Chondrocyte (in vitro differentiated cells): ENCODE measurements at places on chromosomes 1 and 21.

DNA sequence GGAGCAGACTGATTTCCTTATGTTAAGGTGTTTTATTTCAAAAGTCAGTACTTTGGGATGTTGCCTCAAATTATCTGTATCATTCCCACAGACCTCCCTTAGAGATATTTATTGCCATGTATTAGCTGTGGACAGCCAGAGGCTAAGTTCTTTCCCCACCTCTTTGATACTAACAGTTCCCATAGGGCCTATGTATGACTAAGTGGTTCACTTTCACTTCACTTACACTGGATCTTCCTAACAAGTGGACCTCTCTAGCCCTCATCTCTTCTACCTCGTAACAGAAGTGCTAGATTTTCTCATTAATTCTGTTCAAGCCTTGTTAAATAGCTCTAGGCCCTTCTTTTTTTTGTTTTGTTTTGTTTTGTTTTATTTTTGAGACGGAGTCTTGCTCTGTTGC is 6.2 kb downstream of the TRAF5 start:
- H3K36me3 ChIP-seq: no peaks in the 10 kb centered on the region
- no peak for DNase-seq
- no peak overlapping the region for H3K4me3 ChIP-seq
- no peaks in the 10 kb centered on the region for H3K27me3 ChIP-seq

DNA sequence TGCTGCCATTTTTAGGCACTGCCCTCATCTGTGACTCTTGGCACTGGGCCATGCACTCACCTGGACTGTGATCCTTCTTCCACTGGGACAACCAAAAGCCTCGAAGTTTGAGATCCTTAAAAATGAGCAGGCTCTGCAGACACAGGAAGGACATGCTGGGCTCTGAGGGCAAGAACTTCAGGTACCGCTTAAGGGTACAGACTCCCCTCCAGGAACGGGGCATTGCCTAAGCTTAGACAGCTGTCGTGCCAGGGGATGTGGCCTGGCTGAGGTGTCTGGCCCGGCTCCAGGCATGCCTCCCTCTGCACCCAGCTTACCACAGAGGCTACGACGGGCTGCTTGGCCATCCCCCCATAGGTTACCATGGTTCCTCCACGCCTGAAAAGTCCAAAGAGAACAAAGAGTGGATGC is 14.2 kb upstream of the SRSF4 start:
- peaks cover 9% of the 10 kb centered on the region for H3K36me3 ChIP-seq
- peak; percentile 47 for DNase-seq

DNA sequence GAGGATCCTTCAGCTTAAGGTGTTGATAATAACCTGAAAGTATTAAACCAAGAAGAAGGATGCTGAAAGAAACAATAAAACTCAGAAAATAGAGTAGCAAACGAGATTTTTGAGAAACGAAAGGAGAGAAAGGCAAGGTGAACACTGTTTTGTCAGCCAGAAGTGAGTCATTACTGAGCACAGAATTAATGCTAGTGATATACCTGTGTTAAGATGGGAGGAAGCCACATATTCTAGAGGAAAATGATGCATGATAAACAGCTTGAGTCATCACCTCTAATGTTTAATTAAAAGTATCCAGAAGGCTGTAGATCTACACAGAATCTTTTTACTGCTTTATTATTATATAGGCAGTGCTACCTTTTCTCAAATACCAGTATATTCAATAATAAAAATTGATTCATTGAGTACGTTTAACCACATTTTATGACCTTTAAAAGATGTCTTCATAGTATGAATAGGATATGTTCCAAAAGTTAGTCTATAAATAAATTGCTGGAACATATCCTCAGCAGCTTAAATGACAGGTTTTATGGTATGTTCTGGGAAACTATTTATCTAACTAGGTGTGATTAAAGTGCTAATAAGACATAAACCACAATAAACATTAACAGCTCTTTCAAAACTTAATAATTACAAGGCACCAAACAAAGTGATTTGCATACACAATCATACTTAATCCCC is 10.3 kb downstream of the SH3GLB1 start:
- peaks cover 2% of the 10 kb centered on the region for H3K36me3 ChIP-seq
- peak overlapping the region; percentile 49 for H3K27ac ChIP-seq
- H3K4me3 ChIP-seq: no peak overlapping the region
- H3K4me1 ChIP-seq: peaks cover 50% of the 10 kb centered on the region

DNA sequence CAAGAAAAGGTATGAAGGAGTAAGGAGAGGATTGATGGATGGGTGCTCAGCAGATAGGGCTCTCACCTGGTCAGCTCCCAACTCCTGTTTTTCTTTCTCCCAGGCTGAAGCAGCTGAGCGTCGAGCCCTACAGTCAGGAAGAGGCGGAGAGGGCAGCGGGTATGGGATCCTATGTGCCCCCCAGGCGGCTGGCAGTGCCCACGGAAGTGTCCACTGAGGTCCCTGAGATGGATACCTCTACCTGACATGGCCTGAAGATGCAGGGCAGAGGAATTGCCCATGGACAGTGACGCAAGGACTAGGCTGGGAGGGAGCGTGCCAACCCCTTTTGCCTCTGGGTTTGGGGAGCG is 739 bp downstream of the ZNF593 start:
- H3K4me3 ChIP-seq: peak overlapping the region; percentile 88
- no peaks in the 10 kb centered on the region for H3K27me3 ChIP-seq
- H3K4me1 ChIP-seq: peaks cover 11% of the 10 kb centered on the region
- peak overlapping the region; percentile 82 for H3K27ac ChIP-seq
- DNase-seq: no peak

DNA sequence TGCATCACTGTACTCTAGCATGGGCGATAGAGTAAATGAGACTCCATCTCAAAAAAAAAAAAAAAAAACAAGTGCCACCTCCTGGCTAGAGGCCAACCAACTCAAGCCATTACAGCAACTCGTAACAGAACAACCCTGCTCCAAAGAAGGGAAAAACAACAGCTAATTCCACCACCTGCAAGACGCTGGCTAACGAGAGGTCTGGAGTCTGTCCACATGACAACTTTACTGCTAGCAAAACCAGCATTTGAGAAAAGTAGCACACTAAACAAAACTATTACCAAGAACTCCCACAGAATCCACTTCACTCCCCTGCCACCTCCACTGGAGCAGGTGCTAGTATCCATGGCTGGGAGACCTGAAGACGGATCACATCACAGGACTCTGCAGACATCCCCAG is 24.1 kb upstream of the EGLN1 start:
- no peak for DNase-seq
- no peak overlapping the region for H3K4me3 ChIP-seq
- H3K4me1 ChIP-seq: no peaks in the 10 kb centered on the region
- peaks cover 4% of the 10 kb centered on the region for H3K36me3 ChIP-seq
- peaks cover 18% of the 10 kb centered on the region for H3K27me3 ChIP-seq

GRCh38 chr1:16141573-16142336 is 14.1 kb downstream of the EPHA2 start:
- H3K4me3 ChIP-seq: no peak overlapping the region
- H3K27ac ChIP-seq: peak overlapping the region; percentile 88
- H3K27me3 ChIP-seq: no peaks in the 10 kb centered on the region
- peaks cover 73% of the 10 kb centered on the region for H3K4me1 ChIP-seq
- H3K36me3 ChIP-seq: peaks cover 9% of the 10 kb centered on the region

DNA sequence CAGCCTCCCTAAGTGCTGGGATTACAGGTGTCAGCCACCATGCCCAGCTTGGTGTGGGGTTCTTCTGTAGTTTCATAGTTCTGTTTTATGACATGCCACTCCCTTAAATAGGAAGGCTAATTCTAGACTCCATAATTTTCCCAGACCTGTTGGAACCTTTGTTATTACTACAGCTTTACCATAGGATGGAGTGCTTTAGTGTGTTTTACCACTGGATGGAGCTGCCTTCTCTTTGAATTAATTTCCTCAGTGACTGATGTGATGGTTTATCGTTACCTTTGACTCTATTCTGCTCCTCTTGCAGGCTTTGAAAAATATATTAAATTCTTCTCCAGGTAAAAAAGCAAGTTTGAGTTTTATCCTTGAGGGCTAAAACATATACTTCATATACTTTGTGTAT is 84.6 kb upstream of the NEK7 start:
- H3K27ac ChIP-seq: no peak overlapping the region
- no peaks in the 10 kb centered on the region for H3K36me3 ChIP-seq
- no peak for DNase-seq
- no peak overlapping the region for H3K4me3 ChIP-seq
- H3K27me3 ChIP-seq: no peaks in the 10 kb centered on the region
- H3K4me1 ChIP-seq: peaks cover 2% of the 10 kb centered on the region

- H3K27ac ChIP-seq: no peak overlapping the region
- no peak for DNase-seq
- H3K36me3 ChIP-seq: peaks cover 14% of the 10 kb centered on the region
- no peaks in the 10 kb centered on the region for H3K27me3 ChIP-seq
- H3K4me3 ChIP-seq: no peak overlapping the region
Measured at GRCh38 chr1:12473596-12474362, 144.2 kb downstream of the DHRS3 start.

DNA sequence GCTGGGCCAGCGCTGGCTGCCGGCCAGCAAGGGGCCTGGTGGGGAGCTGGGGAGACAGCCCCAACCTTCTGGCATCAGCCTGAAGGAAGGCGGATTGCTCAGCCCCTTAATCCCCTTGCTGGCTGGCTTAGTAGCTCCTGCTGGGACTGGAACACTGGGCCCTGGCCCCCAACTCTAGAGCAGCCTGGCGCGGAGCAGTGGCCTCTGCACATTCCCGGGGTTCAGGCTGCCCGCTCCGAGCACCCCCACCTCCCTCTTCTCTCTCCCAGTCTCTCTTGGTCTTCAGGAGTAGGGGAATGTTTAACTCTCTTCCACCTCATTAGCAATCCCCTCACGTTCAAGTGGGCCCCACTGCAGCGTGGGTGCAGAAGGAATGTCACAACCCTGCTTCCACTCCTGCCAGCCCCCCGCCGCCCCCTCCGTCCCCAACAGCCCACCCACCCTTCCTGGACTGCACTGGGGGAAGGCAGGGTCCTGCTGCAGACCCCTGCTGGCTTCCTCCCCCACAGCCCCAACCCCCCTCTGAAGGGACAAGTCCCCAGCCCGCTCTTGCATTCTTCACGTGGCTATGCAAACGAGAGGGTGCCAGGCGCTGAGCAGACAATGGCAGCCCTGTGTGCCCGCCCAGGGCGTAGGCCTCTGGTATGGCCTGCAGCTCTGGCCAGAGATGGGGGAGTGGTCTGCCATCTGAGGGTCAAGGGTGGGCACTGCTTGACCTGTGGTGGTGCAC is 980 bp upstream of the CLDN19 start:
- peaks cover 16% of the 10 kb centered on the region for H3K4me1 ChIP-seq
- no peaks in the 10 kb centered on the region for H3K27me3 ChIP-seq
- H3K36me3 ChIP-seq: peaks cover 2% of the 10 kb centered on the region
- H3K4me3 ChIP-seq: no peak overlapping the region
- no peak overlapping the region for H3K27ac ChIP-seq

GRCh38 chr1:204157962-204158361 is 6.1 kb upstream of the ETNK2 start:
- no peak for DNase-seq
- H3K4me3 ChIP-seq: no peak overlapping the region
- H3K27me3 ChIP-seq: peaks cover 21% of the 10 kb centered on the region
- no peaks in the 10 kb centered on the region for H3K36me3 ChIP-seq
- peaks cover under 1% of the 10 kb centered on the region for H3K4me1 ChIP-seq

DNA sequence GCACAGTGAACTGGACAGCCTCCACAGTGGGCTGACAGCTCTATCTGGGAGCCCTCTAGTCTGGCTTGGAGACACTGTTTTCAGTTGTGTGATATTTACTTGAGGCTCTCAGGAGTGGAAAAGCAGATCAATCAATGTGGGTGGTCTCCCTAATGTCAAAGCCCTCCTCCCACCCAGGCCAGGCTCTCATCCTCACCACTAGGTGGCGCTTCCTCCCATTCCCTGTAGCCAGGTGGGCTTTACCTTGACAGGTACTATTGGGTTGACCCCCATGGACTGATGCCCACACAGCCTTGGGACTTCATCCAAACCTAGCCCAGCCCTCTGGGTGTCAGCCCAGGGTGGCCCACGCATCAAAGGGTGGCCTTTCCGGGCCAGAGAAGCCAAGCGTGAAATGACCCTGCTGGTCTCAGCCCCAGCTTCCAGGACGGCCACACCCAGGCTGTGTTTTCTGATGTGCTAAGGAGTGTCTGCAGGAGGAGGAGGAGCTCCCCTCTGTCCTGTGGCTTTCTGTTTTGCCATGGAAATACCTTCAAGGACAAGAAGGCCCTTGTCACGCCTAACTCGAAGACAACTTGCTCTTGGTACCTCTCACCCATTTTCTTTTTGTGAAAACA is 54.0 kb downstream of the CLIC6 start:
- no peak overlapping the region for H3K27ac ChIP-seq
- H3K4me1 ChIP-seq: peaks cover 21% of the 10 kb centered on the region
- DNase-seq: no peak
- no peak overlapping the region for H3K4me3 ChIP-seq

DNA sequence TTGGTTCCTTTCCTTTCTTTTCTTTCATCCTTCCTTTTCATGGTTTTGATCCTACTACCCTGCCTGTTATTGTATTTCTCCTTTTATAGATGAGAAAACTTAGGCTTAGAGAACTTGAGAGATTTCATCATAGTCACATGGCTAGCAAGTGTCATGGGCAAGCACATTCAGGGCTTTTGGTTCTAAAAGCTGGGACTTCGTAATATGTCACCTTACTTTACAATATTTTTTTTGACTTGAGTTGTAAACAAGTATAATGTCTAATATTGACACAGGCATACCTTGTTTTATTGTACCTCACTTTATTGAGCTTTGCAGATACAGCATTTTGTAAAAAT is 70.7 kb downstream of the MTR start:
- H3K27ac ChIP-seq: peak overlapping the region; percentile 37
- H3K36me3 ChIP-seq: peaks cover 44% of the 10 kb centered on the region
- H3K4me1 ChIP-seq: peaks cover 19% of the 10 kb centered on the region
- H3K27me3 ChIP-seq: no peaks in the 10 kb centered on the region
- H3K4me3 ChIP-seq: no peak overlapping the region

DNA sequence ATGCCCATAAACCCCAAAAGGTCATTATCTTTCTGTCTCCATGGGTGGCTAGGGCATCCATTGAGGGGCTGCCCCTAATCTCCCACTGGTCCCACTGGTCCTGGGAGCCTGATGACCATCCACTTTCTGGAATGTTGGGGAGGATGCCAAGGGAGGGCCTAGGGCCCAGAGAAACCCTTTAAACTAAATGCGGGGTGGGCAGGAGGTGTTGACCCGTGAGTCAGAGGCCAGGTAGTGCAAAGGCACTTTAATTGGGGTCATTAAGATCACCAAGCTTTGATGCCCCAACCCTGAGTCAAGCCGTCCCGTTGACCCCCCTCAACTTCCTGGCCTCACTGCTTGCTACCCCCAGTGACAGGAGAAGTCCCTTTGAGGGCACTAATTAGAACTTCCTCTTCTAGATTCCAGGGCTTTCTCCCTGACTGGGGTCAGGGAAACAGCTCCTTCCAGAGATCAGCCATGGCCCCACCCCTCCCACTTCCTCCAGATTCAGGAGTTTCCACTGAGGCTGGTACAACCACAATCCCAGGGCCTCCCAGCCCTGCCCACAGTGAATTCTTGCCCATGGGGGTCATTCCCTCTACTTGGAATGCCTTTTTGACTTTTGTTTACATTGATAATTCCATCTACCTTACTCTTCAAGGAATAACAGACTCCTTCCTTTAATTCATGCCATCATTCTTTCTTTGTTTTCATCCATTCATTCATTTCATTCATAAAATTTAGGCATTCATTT is 15.5 kb upstream of the SERINC2 start:
- no peak overlapping the region for H3K27ac ChIP-seq
- H3K4me3 ChIP-seq: no peak overlapping the region

- H3K4me3 ChIP-seq: no peak overlapping the region
- peak overlapping the region; percentile 54 for H3K27ac ChIP-seq
- peak; percentile 76 for DNase-seq
- no peaks in the 10 kb centered on the region for H3K27me3 ChIP-seq
Measured at GRCh38 chr21:41659791-41660560, 106.9 kb downstream of the RIPK4 start.
